Endodermal cell (in vitro differentiated cells): ENCODE measurements at places on chromosomes 1 and 21. TPM values are rescaled to one million over a fixed set of nuclear protein-coding genes. Genes with fewer than 3 reads are reported as not detected.

GRCh38 chr1:220685879-220686278 is 4.3 kb upstream of the C1orf115 start:
- peak; percentile 75 for DNase-seq

GRCh38 chr1:2533365-2533764 is 3.3 kb upstream of the HES5 start:
- DNase-seq, result no peak

RGS1 gene
- total RNA-seq, result not detected in 3 replicates

GRCh38 chr1:172112576-172112975 is 271.3 kb downstream of the DNM3 start:
- DNase-seq, result no peak

DNA sequence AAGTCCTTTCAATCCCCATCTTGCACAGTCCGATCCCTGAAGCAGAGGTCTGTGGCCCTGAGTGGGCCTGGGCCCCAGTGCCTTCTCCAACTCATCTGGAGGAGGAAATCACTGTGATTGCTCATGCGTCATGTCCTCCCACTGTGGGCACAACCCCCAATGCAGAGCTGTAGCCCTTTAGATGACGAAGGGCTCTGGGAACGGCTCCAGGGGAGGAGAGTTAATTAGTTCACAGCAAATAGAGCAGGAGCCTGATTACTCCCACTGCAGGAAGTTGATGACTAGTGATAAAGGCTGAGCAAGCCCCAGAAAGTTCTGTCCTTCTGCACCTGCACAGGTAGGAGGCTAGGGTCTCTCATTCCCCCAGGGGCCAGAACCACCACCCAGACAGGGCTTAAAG is 111.5 kb downstream of the CCDC185 start:
- no peak for DNase-seq
